NCI-H2081 treated with DMSO at 0.1 percent for 48 hours (cell line): ENCODE measurements at places on chromosomes 2 and 18.
A peak's percentile ranks its signal among the peaks of the same experiment; 100 is the strongest.

GRCh38 chr2:207782238-207783030 lies 12.7 kb upstream of the FZD5 start:
- DNase-seq = no peak

GRCh38 chr2:107001964-107002696 lies 116.2 kb upstream of the ST6GAL2 start:
- DNase-seq = no peak

GRCh38 chr2:99808361-99809200 lies 318.8 kb upstream of the REV1 start:
- DNase-seq = no peak

DNA sequence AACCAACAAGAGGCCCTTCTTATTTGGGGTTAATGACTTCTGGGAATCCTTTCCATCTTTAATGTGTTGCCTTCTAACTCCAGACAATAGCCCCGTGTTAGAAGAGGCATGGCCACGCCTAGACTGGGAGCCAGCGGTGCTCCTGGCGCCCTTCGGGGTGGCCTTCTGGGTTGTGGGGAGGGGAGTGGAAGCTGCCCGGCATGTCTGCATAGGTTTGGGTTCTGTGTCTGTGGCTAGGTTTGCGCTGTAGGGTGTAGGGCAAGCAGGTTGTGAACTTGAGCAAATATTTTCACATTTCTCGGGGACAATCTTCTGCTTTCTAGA lies 40.4 kb downstream of the CELF4 start:
- no peak for DNase-seq

GRCh38 chr18:74957588-74958224 lies 251.2 kb downstream of the PTGR3 start:
- DNase-seq = no peak

GRCh38 chr2:218476676-218477075 lies 57.8 kb downstream of the VIL1 start:
- DNase-seq = no peak

DNA sequence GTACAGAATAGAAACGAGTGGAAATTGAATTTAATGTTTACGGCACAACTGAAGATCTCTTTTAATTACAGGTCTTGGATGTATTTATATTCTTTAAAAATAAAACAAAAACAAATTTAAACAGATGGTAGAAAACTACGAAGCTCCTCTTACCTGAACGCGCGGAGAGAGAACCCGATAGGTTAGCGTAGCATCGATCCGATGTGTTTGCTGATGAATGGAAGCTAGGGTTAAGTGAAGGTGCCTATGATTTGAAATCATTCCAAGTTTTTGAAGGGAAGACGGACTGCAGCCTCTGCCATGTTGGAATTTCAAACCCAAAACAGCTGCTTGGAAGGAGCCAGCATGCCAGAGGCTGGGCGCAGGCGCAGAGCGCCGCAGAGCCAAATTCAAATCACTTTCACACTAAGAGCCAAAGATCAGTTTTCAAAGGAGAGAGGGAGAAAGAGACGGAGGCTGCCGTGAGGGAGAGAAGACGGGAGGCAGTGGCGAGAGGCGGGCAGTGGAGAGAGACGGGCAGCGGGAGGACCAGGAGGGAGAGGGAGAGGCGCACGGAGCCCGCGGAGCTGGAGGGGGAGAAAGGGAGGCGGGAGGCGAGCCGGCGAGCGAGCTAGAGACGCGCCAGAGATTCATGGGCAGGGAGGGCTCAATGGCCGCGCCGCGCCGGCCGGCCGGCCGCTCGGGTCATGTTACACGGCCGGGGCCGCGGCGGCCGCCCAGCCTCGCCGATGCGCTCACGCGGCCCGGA lies at the start of gene FIGN:
Gene FIGN, minus strand, starts transcription at position 324 of the 748 bp plus-strand sequence. CDS start 1,081 bp downstream, outside the sequence.
- DNase-seq = peak; percentile 75

- DNase-seq = no peak
Observed at GRCh38 chr2:99928470-99929053, 213.8 kb downstream of the AFF3 start.

- no peak for DNase-seq
Observed at GRCh38 chr2:75539955-75540716, 20.6 kb downstream of the EVA1A start.

DNA sequence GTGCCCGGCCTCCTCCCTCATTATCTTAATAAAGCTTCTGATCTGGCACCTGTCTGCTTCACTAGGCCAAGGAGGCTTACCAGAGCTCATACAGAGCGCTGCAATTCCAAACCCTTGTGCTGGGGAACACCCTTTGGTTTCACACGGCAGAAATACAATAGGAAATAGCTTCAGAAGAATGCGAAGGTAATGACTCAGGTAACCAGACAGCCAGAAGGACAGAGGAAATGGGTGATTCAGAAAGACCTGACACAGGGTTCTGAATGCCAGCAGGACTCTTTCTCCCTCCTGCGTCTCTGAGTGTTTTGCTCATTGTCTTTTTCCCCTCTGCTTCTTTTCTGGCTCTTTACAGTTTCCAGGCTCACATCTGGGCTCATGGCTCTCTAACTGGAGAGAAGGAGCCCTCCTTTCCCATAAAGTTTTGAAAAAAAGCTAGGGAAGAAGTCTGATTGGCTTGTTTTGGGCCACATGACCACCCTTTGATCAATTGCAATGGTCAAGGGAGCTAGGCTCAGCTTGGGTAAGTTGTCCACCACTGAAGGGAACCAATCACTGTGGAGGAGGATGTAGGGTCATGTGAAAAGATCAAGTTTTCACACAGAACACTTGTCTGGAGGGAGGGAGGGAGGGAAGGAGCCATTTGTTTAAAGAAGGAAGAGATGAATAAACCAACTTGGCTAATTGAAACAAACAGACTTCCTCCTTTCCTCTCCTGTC lies 90.5 kb upstream of the UPP2 start:
- DNase-seq = no peak

- no peak for DNase-seq
Observed at GRCh38 chr2:11466307-11467128, 557 bp upstream of the E2F6 start.

GRCh38 chr2:101037161-101037755 lies 35.2 kb downstream of the RPL31 start:
- DNase-seq = no peak

DNA sequence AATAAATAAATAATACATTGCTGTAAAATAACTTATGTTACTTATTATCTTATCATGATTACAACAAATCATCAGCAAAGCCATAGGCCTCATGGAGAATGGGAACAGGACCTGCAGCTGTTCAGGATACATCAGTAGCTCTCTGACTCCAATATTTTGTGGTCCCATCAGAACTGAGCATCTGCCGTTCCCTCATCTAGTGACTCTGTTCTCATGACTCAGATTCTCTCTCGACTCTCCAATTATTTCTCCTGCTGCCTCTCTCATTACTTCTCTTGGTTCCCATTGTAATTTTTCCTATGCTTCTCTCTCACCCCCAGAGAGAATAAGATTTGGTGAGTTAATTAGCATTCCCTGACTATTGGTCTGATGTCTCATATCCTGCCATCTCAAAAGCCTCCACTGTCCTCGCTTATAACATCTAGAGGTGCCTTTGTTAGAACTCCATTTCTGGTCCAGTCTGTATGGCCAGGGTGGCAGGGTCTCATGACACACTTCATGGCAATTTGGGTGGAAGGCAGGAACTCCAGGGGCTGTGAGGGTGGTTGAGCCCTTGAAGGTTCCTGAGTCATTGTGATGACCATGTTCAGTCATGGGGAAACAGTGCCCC lies 78.0 kb upstream of the TANC1 start:
- DNase-seq = no peak

GRCh38 chr18:68394705-68395104 lies 320.2 kb downstream of the TMX3 start:
- DNase-seq = no peak

DNA sequence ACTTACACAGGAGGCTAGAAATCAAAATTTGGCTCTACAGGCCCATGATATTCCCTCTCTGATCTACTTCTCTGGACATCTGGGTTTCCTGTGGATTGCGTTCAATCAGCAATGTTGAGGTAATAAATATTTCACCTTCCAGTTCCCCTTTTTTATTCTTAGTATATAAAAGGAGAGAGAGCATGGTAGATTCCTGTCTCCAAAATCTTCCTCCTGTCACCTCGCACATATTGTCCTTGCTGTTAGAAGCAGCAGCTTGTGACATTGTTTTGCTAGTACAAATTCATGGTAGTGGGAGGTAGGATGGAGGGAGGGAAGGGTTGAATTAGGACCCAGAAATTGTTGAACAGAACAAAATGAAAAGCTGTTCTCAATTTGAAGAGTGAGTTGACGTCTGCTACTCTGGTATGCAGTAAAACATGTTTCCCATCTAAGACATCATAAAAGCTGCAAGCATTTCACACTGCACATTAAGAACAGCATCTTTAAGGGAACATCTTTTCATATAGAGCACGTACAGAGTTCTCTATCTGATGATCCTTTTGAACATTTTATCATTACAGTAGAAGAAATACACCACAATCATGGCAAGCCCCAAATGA lies 156.4 kb downstream of the RDH14 start:
- no peak for DNase-seq

DNA sequence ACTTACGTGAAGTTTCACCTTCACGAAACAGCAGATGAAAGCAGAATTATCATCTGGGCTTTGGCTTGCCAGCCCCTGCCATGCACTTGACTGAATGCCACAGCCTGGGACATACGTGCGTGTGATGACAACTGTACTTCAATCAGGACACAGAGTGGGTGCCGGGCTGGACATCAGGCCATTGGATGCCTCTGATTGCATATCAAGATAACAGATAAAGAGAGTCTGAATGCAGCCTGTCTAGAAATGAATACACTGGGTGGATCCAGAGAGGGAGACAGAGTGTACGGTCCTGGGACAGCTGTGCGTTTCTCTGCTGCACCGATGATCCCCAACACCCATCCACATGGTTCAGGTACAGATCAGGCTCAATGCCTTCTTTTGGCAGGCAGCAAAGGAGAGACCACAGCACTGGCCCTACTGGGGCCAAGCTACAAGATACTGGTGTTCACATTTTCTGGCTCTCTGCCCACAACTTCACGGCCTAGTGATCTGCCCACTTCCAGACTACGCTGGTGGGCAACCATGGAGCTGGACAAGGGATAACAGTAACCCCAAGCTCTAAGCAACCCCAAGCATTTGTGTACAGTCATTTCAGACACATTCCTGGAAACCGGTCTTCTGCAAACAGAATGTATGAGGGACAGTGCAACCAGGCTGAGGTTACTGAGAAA lies 35.6 kb downstream of the FBLN7 start:
- no peak for DNase-seq

DNA sequence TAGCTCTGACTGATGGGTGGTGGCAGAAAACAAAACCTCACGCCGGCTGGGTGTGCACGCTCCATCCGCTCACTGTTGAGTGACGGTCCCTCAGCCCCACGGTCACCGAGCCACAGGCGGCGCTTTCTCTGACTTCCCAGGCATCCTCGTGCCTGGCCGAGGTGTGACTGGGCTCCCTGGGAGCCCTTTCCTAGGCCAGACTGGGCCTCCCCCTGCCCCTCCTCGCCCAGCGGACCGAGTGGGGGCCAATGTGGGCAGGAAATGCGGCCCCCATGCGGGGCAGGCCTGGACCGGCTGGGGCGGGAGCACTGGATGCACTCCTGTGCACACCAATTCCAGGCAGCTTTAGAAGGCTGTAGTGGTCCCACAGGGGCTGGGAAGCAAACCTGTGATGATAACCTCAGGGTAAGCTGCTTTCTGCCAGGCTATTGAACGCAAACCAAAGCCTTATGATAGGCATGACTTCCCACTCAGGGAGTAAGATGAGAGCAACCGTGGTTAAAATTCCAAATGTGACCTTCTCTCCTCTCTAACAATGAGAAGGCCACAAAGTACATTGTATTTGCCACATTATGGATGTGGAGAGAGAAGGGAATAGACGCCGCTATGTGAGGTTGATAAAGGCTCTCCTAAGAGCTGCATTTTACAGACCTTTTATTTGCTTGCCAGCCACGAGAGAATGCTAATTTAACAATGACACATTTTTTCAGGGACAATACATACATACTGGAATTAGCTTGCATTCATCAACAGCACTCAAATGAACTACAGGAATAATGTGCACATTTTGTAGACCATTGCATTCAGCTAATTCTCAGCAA lies 83.9 kb upstream of the PGAP1 start:
- DNase-seq = no peak

DNA sequence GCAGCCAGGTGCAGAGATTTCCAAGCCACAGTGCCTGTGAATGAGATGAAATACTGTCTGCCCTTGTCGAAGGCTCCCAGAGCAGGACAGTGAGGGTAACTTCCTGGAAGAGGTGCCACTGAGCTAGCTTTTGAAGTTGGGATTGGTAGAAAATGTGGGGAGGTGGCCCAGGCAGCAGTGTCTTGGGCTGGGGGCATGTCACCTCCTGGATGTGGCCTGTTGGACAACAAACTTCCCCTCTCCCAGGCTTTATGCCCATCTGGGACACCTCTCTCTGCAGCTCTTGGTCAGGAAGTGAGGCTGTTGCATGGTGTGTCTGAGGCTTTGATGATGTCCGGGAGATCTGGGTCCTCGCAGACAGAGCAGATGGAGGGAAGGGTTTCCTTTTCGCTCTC lies 151.4 kb downstream of the DYSF start:
- no peak for DNase-seq

- no peak for DNase-seq
Observed at GRCh38 chr18:75500545-75500944, 73.0 kb upstream of the SMIM21 start.

- DNase-seq = no peak
Observed at GRCh38 chr2:103656558-103656957, 894.7 kb downstream of the TMEM182 start.

- DNase-seq = no peak
Observed at GRCh38 chr2:204655101-204655500, 109.8 kb downstream of the PARD3B start.

GRCh38 chr2:156933645-156934225 lies 323.8 kb upstream of the GALNT5 start:
- no peak for DNase-seq

GRCh38 chr2:5932556-5933469 lies 240.6 kb downstream of the SOX11 start:
- no peak for DNase-seq

GRCh38 chr2:199381531-199381930 lies 76.2 kb downstream of the SATB2 start:
- no peak for DNase-seq
